Activated naive CD8-positive, alpha-beta T cell treated with anti-CD3 and anti-CD28 coated beads, Interleukin-2, amount 10 ng/mL, durations not matched to agents 7 days and 5 days (primary cell): ENCODE measurements at places on chromosomes 6 and 20. TPM values are rescaled to one million over a fixed set of nuclear protein-coding genes. Genes with fewer than 3 reads are reported as not detected.
A peak's percentile ranks its signal among the peaks of the same experiment; 100 is the strongest.

RIN2 gene
- 0.43 TPM for total RNA-seq

CCN6 gene
- total RNA-seq = not detected

AIF1 gene
- total RNA-seq = 117 TPM

KIF3B gene
- 14.3 TPM for total RNA-seq

TREM1 gene
- not detected for total RNA-seq

GRIK2 gene
- total RNA-seq = not detected

TFEB gene
- total RNA-seq = 17.6 TPM

USP49 gene
- total RNA-seq = 5.8 TPM

ASIP gene
- not detected for total RNA-seq

GRCh38 chr6:163408352-163408991, 6.0 kb upstream of the QKI start:
- H3K4me1 ChIP-seq = peaks cover 23% of the 10 kb centered on the region
- H3K4me3 ChIP-seq = no peak overlapping the region
- H3K27me3 ChIP-seq = peaks cover 12% of the 10 kb centered on the region
- DNase-seq = no peak
- H3K27ac ChIP-seq = no peak overlapping the region

DNA sequence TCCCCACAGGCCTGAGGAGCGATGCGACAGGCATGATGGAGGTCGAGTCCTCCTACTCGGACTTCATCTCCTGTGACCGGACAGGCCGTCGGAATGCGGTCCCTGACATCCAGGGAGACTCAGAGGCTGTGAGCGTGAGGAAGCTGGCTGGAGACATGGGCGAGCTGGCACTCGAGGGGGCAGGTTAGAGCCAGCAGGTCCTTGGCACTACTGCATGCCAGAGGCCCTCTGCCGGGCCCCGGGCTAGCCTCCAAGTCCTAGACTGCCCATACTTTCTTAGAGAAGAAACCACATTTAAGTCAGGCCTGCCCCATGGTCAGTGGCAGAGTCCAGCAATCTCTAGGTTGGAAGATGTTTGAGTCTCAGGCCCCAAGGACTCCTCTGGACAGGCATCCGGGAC, 32.1 kb downstream of the PKIG start:
- H3K27ac ChIP-seq = peak overlapping the region; percentile 79
- no peak for DNase-seq
- H3K27me3 ChIP-seq = no peaks in the 10 kb centered on the region
- peaks cover 22% of the 10 kb centered on the region for H3K36me3 ChIP-seq
- H3K4me1 ChIP-seq = peaks cover 36% of the 10 kb centered on the region

- H3K27me3 ChIP-seq = no peaks in the 10 kb centered on the region
- H3K4me1 ChIP-seq = peaks cover 37% of the 10 kb centered on the region
- H3K4me3 ChIP-seq = peak overlapping the region; percentile 58
- peak overlapping the region; percentile 83 for H3K27ac ChIP-seq
Measured at GRCh38 chr6:41733360-41733706, 2.1 kb downstream of the TFEB start.

DNA sequence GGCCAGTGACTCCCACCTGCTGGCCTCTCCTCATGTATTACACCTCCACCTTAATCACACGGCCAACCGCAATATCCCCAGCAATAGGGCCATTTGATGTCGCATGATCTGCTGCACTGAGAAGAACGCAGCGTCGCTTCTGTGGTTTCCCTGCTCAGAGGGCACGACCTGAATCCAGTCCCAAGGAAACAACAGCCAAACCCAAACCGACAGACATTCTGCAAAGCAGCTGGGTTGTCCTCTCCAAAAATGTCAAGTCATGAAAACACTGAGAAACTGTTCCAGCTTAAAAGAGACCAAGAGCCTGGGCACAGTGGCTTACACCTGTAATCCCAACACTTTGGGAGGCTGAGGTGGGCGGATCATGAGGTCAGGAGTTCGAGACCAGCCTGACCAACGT, 7.5 kb upstream of the BPI start:
- H3K4me1 ChIP-seq = no peaks in the 10 kb centered on the region
- DNase-seq = no peak
- H3K27ac ChIP-seq = no peak overlapping the region

DNA sequence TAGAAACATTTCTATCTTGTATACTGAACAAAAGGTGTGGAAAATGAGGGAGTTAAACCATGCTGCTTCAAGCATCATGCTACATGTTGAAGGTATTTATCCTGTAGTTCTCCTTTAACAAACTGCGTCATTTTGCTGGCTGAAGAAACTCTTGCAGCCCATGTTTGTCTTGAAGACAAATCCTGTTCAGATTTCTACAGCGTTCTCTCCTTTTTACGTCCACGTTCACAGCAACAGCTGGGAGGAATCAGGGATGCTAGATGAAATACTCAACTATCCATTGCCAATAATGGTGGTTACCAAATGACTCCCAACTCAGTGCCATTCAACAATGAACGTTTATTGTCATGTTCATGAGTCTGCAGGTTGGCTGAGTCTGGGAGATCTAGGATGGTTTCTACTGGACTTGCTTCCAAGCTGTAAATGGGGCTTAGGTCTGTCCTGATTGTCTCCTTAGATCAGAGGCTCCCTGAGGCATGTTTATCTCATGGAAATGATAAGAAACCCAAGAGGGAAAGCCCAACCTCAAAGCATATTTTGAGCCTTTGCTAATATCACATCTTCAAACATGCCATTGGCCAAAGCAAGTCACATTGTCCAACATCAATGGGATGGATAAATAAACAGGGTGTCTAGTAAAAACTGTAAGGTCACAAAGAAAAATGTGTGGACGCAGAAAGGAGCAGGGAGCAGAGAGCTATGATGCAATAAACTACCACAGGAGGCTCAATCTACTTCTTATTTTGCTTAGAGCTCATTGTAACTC, 2.7 kb upstream of the PLCB1 start:
- H3K4me1 ChIP-seq = no peaks in the 10 kb centered on the region
- H3K27me3 ChIP-seq = peaks cover 34% of the 10 kb centered on the region
- no peak overlapping the region for H3K4me3 ChIP-seq
- no peaks in the 10 kb centered on the region for H3K36me3 ChIP-seq

- no peak for DNase-seq
- peaks cover 9% of the 10 kb centered on the region for H3K36me3 ChIP-seq
- no peak overlapping the region for H3K4me3 ChIP-seq
- H3K27me3 ChIP-seq = no peaks in the 10 kb centered on the region
Measured at GRCh38 chr20:34569598-34569997, 11.1 kb downstream of the MAP1LC3A start.

DNA sequence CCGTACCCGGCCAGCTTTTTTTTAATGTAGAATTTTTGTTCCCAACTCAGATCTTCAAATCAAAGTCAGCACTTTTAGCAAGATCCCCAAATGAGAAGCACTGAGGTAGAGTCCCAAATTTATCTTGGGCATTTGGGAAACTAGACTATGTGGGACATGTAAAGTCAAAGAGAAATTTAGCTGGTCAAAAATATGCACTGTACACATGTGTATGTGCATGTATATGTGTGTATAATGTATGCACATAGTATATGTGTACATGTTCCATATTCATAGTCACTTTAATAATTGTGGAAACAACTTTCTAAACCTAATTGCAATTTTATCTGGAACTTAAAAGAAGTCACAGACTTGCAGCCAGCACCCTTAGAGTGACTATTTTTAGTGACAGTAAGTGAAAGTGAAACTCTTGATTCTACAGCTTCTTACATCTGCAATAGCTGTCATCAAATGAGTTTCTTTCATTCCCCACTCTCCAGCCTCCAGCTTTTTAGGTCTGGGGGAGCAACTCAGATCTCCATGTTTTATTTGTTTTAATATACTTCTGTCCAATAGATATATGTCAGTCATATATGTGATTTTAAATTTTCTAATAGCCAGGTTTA, 53.6 kb downstream of the CDC40 start:
- H3K27ac ChIP-seq = peak overlapping the region; percentile 9
- no peak for DNase-seq
- H3K36me3 ChIP-seq = peaks cover 24% of the 10 kb centered on the region
- peak overlapping the region; percentile 61 for H3K4me3 ChIP-seq
- no peaks in the 10 kb centered on the region for H3K27me3 ChIP-seq

- H3K36me3 ChIP-seq = peaks cover 2% of the 10 kb centered on the region
- H3K27me3 ChIP-seq = no peaks in the 10 kb centered on the region
- H3K4me3 ChIP-seq = peak overlapping the region; percentile 75
- peak overlapping the region; percentile 94 for H3K27ac ChIP-seq
- peaks cover 58% of the 10 kb centered on the region for H3K4me1 ChIP-seq
Measured at GRCh38 chr20:3811467-3812258, 8.7 kb upstream of the AP5S1 start.

DNA sequence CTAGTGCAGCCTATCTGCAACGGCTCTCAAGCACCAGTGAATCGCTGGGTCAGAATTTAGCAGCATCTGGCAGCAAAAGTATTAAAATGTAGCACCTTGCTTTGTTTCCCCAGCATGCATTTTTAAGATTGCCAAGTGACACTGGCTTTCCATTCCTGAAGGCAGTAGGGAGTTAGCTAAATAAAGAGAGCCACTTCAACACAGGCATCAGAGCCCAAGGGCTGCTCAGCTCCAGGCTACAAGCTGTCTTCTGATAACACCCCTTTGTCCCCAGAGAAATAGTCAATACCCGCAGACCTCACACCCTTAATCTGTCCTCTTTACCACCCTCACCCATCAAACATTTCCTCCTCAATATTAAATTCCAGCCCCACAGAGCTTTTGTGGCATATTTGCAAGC, 19.7 kb upstream of the MDFI start:
- no peak overlapping the region for H3K4me3 ChIP-seq
- no peak overlapping the region for H3K27ac ChIP-seq
- DNase-seq = no peak

DNA sequence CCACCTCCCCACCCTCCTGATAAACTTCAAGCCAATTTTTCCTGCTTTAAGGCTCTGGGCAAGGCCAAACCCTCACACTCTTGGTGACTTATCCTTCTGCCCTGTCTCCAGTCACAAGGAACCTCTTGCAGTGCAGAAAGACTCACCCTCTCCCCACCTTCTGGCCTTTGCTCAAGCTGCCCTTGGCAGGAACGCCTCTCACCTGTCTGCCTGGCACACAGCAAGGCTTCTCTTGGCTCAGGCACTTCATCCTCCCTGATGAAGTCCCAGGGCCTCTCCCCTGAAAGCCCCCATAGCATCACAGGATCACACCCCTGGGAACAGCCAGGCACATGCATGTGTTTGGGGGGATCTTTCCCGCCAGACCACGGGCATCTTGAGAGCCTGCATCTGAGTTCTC, 68.8 kb upstream of the NNAT start:
- no peak for DNase-seq
- no peak overlapping the region for H3K27ac ChIP-seq
- H3K36me3 ChIP-seq = no peaks in the 10 kb centered on the region

GRCh38 chr6:2543321-2543720, 207.4 kb downstream of the MYLK4 start:
- peaks cover 81% of the 10 kb centered on the region for H3K27me3 ChIP-seq
- H3K4me3 ChIP-seq = peak overlapping the region; percentile 56
- peak overlapping the region; percentile 53 for H3K27ac ChIP-seq
- DNase-seq = no peak
- H3K36me3 ChIP-seq = no peaks in the 10 kb centered on the region

DNA sequence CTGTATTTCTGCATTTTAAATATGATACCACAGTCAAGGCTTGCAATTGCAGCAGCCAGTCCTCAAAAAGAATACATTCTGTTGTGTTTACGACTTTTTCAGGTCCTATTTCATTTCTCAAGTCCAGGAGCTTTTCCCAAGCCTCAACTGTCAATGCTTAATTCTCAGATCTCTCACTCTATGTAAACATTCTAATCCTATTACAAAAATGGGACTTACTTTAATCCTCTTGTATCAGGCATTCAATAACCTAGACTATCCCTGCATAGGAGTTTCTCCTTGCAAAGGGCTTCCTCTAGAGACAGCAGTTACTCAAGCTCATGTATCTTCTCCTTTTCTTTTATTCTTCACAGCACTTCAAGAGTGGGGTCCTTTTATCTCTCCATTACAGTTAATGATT, 1293.0 kb downstream of the GRIK2 start:
- no peak for DNase-seq
- no peaks in the 10 kb centered on the region for H3K27me3 ChIP-seq
- H3K4me1 ChIP-seq = no peaks in the 10 kb centered on the region

DNA sequence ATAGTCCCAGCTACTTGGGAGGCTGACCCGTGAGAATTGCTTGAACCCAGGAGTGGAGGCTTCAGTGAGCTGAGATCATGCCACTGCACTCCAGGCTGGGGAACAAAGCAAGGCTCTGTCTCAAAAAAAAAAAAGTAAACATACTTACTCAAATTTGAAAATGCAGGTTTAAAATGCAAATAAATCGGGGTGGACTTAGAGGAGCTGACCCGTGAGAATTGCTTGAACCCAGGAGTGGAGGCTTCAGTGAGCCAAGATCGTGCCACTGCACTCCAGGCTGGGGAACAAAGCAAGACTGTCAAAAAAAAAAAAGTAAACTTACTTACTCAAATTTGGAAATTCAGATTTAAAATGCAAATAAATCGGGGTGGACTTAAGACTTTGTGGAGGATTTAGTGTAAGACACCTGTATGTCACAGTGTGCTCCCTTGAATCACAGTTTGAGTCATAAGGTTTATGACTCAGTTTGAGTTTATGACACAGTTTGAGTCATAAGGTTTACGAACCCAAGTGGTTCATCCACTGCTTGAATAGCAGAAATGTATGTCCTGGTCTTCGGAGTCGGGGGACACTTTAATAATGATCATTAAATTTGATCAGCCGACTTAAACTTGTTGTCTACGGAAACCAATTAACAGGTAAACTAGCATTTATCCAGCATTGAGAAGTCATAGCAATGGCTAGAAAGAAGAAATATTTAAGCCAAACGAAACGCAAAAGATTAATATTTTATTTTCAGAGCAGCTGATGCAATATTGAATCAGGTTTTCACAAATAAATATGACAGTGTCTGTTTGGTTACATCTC, 6.8 kb upstream of the MRPS10 start:
- H3K27ac ChIP-seq = no peak overlapping the region
- DNase-seq = no peak
- no peaks in the 10 kb centered on the region for H3K27me3 ChIP-seq
- no peak overlapping the region for H3K4me3 ChIP-seq

GRCh38 chr20:46264391-46265266, 43.7 kb downstream of the CDH22 start:
- H3K27ac ChIP-seq = no peak overlapping the region
- no peaks in the 10 kb centered on the region for H3K4me1 ChIP-seq
- no peak for DNase-seq
- H3K4me3 ChIP-seq = no peak overlapping the region
- H3K36me3 ChIP-seq = no peaks in the 10 kb centered on the region
- H3K27me3 ChIP-seq = peaks cover 8% of the 10 kb centered on the region

DNA sequence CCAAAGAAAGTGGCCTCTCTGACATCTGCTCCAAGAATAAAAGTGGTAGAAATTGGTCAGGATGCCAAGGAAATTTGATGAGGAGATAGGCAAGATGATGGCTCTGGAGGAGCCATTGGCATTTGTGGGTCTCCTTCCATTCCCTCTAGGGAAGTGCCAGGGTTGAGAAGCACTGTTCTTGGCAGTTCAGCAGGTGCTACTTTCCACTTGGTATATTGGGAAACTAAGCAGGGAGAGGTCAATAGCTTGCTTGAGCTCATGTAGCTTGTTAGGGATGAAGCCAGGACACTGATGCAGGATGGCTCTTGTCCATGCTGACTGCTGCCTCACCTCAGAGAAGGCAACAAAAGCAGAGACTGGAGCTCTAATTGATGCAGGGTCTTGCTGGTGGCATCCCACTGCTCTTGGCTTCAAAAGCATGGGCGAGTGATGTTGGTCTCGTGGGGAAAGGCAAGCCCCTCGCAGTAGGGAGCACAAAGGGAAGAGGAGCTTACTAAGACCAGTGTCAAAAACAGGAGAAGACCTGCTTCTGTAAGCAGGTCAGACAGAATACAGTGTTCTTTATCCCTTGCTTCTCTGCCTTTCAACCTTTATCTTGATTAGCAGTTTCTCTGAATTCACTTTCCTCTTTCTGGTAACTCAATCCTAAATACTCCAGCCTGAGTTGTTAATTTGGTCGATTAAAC, 73.1 kb upstream of the RIPOR2 start:
- no peak for DNase-seq
- no peaks in the 10 kb centered on the region for H3K27me3 ChIP-seq
- H3K36me3 ChIP-seq = peaks cover 21% of the 10 kb centered on the region
- peak overlapping the region; percentile 100 for H3K27ac ChIP-seq
- peak overlapping the region; percentile 63 for H3K4me3 ChIP-seq
